Fibroblast of pulmonary artery (primary cell): ENCODE measurements at places on chromosomes 4 and X.

DNA sequence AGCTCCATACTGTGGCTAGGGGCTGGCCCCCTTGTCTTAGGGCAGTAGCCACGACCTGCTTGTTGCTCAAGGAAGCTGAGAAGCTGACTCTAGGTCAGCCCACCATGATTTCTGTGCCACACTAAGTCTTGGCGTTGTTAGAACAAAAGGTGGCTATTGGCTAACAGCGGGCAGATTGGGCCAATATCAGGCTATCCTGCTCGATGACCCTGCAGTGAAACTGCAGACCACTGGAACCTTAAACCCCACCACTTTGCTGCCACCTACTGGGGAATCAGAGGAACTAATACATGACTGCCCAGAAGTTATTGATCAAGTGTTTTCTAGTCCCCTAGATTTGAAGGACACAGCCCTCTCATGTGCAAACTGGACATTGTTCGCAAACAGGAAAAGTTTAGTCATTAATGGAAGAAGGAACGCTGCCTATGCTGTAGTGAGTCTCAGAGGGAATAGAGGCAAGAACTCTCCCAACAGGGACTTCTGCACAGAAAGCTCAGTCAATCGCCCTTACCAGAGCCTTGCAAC lies 17.0 kb upstream of the PAPSS1 start:
- peak; percentile 75 for DNase-seq

DNA sequence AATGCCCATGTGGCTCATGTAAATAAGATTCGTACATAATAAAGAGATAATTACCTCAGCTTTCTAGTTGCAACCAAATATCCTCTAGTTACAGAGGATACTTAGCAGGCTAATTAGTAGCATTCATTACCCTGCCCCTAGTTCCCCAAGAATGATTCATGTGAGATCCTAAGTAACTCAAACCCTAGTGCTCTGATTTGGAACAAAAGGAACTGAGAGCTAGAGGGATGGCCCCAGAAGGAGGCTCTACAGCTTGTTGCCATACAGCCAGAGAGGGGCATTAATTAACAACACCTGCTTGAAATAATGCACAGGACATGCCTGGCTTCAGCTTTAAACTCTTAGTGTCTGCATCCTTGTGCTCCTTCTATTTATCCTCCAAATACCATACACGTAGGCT lies 32.6 kb upstream of the CBR4 start:
- DNase-seq, result no peak

GRCh38 chr4:115145393-115146160 lies 32.2 kb upstream of the NDST4 start:
- no peak for DNase-seq

- DNase-seq, result peak; percentile 22
These were observed 562.2 kb downstream of the ZIC3 start for GRCh38 chrX:138128027-138128671.

GRCh38 chr4:139655116-139655515 lies 10.5 kb upstream of the MGST2 start:
- peak; percentile 82 for DNase-seq

GRCh38 chrX:112642349-112642748 lies 37.4 kb downstream of the LHFPL1 start:
- DNase-seq, result peak; percentile 74
